ENCODE measurements at places on chromosomes 4 and X.

GRCh38 chrX:36543499-36543898 is 464.7 kb upstream of the FAM47C start:
- DNase-seq: no peak

- DNase-seq: no peak
Measured at GRCh38 chr4:26723216-26723615, 137.4 kb upstream of the STIM2 start.

- DNase-seq: no peak
Measured at GRCh38 chr4:7547368-7548040, 112.8 kb upstream of the PSAPL1 start.

DNA sequence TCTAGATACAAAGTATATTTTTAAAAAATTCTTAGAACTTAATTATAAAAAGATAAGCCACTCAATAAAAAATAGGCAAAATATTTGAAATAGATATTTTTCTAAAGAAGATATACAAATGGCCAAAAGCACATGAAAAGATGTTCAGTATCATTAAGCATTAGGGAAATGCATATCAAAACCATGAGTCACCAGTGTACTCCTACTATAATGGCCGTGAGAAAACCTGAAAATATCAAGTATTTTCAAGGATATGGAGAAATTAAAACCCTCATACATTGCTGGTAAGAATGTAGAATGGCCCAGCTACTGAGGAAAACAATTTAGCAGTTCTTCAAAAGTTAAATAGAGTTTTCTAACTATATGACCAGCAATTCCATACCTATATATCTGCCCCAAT is 337.9 kb downstream of the CAMK2D start:
- no peak for DNase-seq

All from 8988T (cell line).